ENCODE measurements at places on chromosomes 3 and 15. TPM values are rescaled to one million over a fixed set of nuclear protein-coding genes. Genes with fewer than 3 reads are reported as not detected.

GRCh38 chr3:125515421-125515820 is 4.6 kb downstream of the SNX4 start:
- H3K4me3 ChIP-seq: no peak overlapping the region
- H3K36me3 ChIP-seq: peaks cover 9% of the 10 kb centered on the region
- H3K27me3 ChIP-seq: no peaks in the 10 kb centered on the region
- peaks cover 3% of the 10 kb centered on the region for H3K4me1 ChIP-seq

DNA sequence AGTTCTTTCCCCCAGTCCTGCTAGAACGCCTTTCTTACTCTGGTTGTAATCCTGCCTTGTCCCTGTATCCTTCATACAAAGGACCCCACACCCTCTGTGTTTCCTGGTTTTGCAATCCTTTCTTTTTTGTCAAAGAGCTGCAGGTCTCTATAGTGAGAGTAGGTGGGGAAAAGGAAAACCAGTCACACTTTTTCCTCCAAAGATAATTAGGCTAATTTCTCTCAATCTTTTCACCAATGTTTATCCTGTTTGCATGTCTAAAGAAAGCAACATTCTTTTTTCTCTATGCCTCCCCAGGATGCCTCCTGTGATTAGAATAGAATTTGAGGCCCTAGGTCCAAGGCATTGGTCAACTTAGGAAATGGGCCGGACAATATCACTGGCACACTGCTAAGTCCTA is 25.4 kb downstream of the SEMA6D start:
- no peaks in the 10 kb centered on the region for H3K4me1 ChIP-seq
- no peak overlapping the region for H3K27ac ChIP-seq
- H3K4me3 ChIP-seq: no peak overlapping the region
- no peak for DNase-seq

DNA sequence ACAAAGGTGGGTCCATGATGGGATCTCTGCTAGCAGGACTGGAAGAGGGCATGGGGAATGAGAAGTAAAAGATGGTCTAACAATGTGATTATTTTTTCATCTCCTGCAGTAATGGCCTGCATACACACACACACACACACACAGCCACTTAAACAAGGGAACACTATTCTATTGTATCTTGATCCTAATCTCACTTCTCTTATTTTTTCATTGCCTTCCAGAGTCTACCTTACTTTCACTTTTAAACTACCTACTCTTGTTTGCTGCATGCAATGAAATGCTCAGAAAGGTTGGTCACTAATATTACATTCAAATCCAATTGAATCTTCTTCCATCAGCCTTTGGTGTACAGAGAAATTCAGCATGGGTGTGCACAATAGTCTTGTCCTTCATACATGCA is 853.8 kb downstream of the IGSF11 start:
- H3K4me1 ChIP-seq: no peaks in the 10 kb centered on the region
- no peak overlapping the region for H3K27ac ChIP-seq
- H3K36me3 ChIP-seq: no peaks in the 10 kb centered on the region
- DNase-seq: no peak

GRCh38 chr3:120820748-120821147 is 78.2 kb downstream of the GTF2E1 start:
- H3K36me3 ChIP-seq: no peaks in the 10 kb centered on the region
- no peaks in the 10 kb centered on the region for H3K27me3 ChIP-seq
- H3K4me1 ChIP-seq: no peaks in the 10 kb centered on the region
- no peak overlapping the region for H3K4me3 ChIP-seq
- DNase-seq: no peak
- no peak overlapping the region for H3K27ac ChIP-seq

GRCh38 chr15:70171256-70171886 is 73.7 kb upstream of the TLE3 start:
- DNase-seq: peak; percentile 83
- no peaks in the 10 kb centered on the region for H3K36me3 ChIP-seq
- peaks cover 9% of the 10 kb centered on the region for H3K4me1 ChIP-seq
- H3K27me3 ChIP-seq: peaks cover 13% of the 10 kb centered on the region
- H3K4me3 ChIP-seq: no peak overlapping the region
- no peak overlapping the region for H3K27ac ChIP-seq

DNA sequence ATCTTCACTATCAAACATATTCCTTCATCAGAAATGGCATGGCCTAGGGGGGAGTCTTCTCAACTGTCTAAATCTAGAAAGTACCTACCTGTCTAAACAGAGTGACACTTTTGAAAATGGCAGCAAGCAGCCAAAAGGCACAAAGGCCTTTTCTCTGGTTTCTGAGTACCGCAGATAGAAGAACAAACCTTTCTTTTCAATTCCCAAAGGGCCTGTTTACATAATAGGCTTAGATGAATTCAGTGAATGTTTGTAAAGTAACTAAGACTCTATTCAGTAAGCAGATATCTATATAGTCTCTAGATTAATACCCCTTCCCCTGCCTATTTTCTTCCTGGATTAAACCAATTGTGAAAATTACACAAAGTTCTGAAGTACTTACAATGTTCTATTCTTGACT is 7.1 kb downstream of the MYEF2 start:
- peak; percentile 3 for DNase-seq

- peak; percentile 14 for DNase-seq
- no peak overlapping the region for H3K27ac ChIP-seq
- peaks cover 14% of the 10 kb centered on the region for H3K4me1 ChIP-seq
- no peaks in the 10 kb centered on the region for H3K36me3 ChIP-seq
- peak overlapping the region; percentile 26 for H3K4me3 ChIP-seq
These were observed 90.6 kb downstream of the ZNF621 start for GRCh38 chr3:40615110-40615915.

DNA sequence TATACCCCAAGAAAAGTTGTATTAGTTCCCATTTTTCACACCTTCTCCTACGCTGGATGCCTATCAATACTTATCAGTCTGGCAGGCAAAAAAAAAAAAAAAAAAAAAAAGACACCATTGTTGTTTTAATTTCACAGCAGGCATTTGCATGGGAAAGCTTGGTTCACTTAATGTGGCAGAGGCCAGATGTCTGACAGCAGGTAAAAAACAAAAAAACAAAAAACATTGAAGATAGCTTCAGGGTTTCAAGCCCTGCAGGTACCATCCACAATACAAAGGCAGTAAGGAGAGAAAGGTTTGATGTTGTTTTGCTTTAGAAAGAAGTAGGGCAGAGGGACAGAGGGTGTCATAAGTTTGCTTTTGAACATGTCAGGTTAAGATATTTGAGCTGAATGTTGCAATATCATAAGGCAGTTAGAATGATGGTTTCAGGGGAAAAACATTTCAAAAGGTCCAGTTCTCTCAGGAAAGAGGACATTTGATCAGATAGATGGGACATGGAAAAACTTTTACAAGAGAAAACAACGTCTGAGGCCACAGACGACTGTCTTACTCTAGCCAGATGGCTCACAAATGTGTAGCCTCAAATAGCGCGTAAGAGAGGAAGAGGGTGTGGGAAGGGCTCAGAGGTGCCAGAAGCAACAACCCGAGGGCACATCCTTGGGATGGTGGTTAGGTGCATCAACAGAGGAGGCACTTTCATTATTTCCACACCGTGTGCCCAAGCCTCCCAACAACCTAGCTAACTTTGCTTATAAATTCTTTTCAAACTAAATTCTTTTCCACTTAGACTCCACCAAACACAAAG is 25.7 kb downstream of the PCOLCE2 start:
- H3K4me3 ChIP-seq: no peak overlapping the region
- H3K36me3 ChIP-seq: no peaks in the 10 kb centered on the region
- DNase-seq: no peak
- no peak overlapping the region for H3K27ac ChIP-seq

GRCh38 chr3:152151216-152151876 is 117.4 kb upstream of the MBNL1 start:
- H3K36me3 ChIP-seq: no peaks in the 10 kb centered on the region
- H3K27me3 ChIP-seq: no peaks in the 10 kb centered on the region
- no peak for DNase-seq
- no peak overlapping the region for H3K27ac ChIP-seq

GRCh38 chr15:74212494-74212893 is 9.9 kb upstream of the STRA6 start:
- H3K36me3 ChIP-seq: no peaks in the 10 kb centered on the region
- no peak overlapping the region for H3K27ac ChIP-seq
- no peak overlapping the region for H3K4me3 ChIP-seq
- H3K4me1 ChIP-seq: peaks cover 38% of the 10 kb centered on the region

DNA sequence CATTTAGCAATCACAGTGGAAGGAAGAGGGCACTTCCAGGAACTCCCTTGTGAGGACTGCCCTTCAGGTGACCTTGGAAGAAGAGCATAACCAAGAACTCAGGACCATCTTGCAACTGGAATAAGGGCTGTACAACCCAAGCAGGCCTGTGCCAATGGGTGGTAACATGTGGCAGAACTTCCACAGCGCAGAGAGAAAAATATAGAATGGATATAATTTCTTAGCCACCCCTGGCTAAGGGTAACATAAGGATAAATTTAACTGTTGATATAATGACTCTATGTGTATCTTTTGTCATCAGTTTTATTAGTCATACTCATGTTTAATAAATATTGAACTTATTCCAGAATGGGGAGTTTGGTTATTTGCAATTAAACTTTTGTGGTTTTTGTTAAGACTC is 13.4 kb upstream of the MFSD1 start:
- no peak overlapping the region for H3K4me3 ChIP-seq
- DNase-seq: no peak
- H3K27ac ChIP-seq: no peak overlapping the region

- no peaks in the 10 kb centered on the region for H3K36me3 ChIP-seq
- no peak overlapping the region for H3K4me3 ChIP-seq
These were observed 42.6 kb downstream of the MGLL start for GRCh38 chr3:127779747-127780146.

GRCh38 chr3:71251156-71251775 is 332.3 kb downstream of the FOXP1 start:
- H3K36me3 ChIP-seq: no peaks in the 10 kb centered on the region
- H3K4me1 ChIP-seq: peaks cover 11% of the 10 kb centered on the region
- no peaks in the 10 kb centered on the region for H3K27me3 ChIP-seq
- H3K27ac ChIP-seq: no peak overlapping the region
- DNase-seq: no peak

GRCh38 chr3:16741103-16741758 is 136.0 kb upstream of the DAZL start:
- H3K4me3 ChIP-seq: no peak overlapping the region
- H3K27me3 ChIP-seq: no peaks in the 10 kb centered on the region
- no peaks in the 10 kb centered on the region for H3K36me3 ChIP-seq
- DNase-seq: no peak

GRCh38 chr3:148716657-148717056 is 19.0 kb downstream of the AGTR1 start:
- H3K4me1 ChIP-seq: no peaks in the 10 kb centered on the region
- H3K36me3 ChIP-seq: no peaks in the 10 kb centered on the region
- DNase-seq: no peak
- H3K27ac ChIP-seq: no peak overlapping the region
- H3K27me3 ChIP-seq: no peaks in the 10 kb centered on the region
- no peak overlapping the region for H3K4me3 ChIP-seq

- H3K27ac ChIP-seq: peak overlapping the region; percentile 94
- no peaks in the 10 kb centered on the region for H3K36me3 ChIP-seq
- H3K4me3 ChIP-seq: no peak overlapping the region
- peaks cover 6% of the 10 kb centered on the region for H3K4me1 ChIP-seq
- no peaks in the 10 kb centered on the region for H3K27me3 ChIP-seq
These were observed 11.2 kb upstream of the ACTL6A start for GRCh38 chr3:179551349-179552105.

DNA sequence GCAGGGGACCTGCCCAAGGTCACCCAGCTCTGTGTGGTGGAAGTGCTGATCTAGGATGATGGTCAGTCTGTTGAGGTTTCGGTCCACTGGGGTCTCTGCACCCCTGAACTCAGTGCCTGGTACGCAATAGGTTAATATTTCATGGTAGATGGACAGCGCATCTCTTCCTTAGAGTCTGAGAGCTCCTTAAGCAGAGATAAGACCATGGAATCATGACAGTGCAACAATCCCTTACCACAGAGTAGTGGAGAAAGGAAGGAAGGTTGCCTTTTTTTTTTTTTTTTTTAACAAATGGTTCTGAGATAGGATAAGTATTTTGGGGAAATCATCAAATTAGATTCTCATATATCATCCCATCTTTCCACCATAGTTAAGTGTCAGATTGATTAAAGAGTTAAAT is 79.8 kb upstream of the SLC6A1 start:
- DNase-seq: no peak
- H3K27ac ChIP-seq: no peak overlapping the region
- no peaks in the 10 kb centered on the region for H3K4me1 ChIP-seq
- peaks cover 13% of the 10 kb centered on the region for H3K27me3 ChIP-seq

Gene AGBL1
- total RNA-seq: 18.1 TPM

Gene HESX1
- 1.4 TPM for total RNA-seq

Gene GPR176
- 6.8 TPM for total RNA-seq

Gene MEIS2
- 8.5 TPM for total RNA-seq

Gene MYL3
- total RNA-seq: 107 TPM

Gene ATP13A5
- 0.09 TPM for total RNA-seq

Gene TRIM42
- not detected for total RNA-seq

Gene LRTM1
- 99.9 TPM for total RNA-seq
